Activated naive CD4-positive, alpha-beta T cell treated with anti-CD3 and anti-CD28 coated beads for 36 hours (primary cell): ENCODE measurements at places on chromosomes 11 and 22. TPM values are rescaled to one million over a fixed set of nuclear protein-coding genes. Genes with fewer than 3 reads are reported as not detected.

The MIAT gene
- total RNA-seq, result 51.8 TPM

The DUSP18 gene
- total RNA-seq, result 4.7 TPM

The MUC5AC gene
- not detected for total RNA-seq

DNA sequence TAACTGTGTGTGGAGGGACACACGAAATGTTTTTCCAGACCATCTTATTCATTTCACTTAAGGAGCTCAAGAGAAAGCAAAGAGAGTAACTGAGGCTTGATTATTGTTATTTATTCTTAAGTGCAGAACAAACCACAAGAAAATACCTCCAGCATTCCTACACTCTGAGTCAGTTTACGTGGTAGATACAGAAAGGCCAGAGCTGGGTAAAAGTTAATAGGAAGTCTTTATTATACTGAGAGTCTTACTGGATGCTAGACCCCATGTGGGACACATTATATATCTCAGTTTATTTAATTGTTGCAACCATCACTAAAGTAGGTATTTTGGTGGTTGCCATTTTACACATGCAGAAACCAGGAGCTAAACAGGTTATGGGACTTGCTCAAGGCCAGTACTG, 261.4 kb upstream of the POU2AF2 start:
- H3K27me3 ChIP-seq, result no peaks in the 10 kb centered on the region
- H3K4me1 ChIP-seq, result no peaks in the 10 kb centered on the region
- no peak for DNase-seq
- no peak overlapping the region for H3K27ac ChIP-seq
- no peak overlapping the region for H3K4me3 ChIP-seq

DNA sequence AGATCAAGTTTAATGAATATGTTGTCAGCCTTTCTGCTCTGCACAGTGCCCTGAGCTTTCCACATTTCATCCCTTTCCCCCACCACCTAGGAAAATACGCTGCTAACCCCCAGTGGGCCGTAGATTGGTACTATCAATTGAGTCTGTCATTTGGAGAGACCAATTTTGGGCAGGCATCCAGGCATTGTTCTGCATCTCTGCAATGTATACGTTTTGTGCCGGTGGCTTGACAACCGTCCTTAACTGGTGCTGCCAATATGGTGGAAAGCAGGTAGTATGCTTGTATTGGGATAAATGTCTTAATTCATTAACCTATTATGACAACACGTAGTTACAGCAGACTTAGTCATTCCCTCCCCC, 1.3 kb downstream of the ELMOD1 start:
- peaks cover 22% of the 10 kb centered on the region for H3K4me1 ChIP-seq
- DNase-seq, result no peak
- no peaks in the 10 kb centered on the region for H3K36me3 ChIP-seq
- peaks cover 63% of the 10 kb centered on the region for H3K27me3 ChIP-seq
- peak overlapping the region; percentile 77 for H3K4me3 ChIP-seq

DNA sequence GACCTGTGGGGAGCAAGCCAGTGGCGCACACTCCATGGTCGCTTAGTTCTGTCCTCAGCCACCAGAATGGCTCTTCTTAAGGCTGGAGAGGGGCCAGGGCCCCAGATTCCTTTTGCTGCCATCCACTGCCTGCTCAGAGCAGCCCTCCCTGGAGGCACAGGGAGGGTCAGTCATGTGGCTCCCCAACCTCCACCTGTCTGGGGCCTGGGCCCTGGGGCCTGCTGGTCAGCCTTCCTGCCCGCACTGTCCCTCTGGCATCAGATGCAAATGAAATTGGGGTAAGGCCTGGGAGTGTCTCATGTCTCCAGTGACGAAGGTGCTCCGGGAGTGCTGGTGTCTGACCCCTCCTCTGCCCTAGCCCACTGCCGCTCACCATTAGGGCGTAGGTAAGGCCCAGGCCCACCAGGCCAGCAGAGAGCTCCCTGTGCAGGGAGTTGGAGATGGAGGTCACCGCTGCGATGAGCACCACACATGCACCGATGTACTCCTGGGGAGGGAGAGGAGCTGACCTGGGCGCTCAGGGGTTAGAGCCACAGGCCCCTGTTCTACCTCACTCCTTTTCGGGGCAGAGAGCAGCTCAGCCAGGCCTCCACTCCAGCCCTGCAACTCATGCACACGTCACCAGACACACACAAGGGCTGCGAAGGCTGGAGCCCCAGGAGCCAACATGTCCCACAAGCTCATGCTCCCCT, 9.0 kb upstream of the KCNJ11 start:
- no peaks in the 10 kb centered on the region for H3K36me3 ChIP-seq
- no peak overlapping the region for H3K27ac ChIP-seq
- H3K27me3 ChIP-seq, result no peaks in the 10 kb centered on the region
- no peak for DNase-seq

The GAL gene
- 3.9 TPM for total RNA-seq

The CECR2 gene
- total RNA-seq, result not detected

- H3K4me3 ChIP-seq, result no peak overlapping the region
- H3K27me3 ChIP-seq, result no peaks in the 10 kb centered on the region
- no peaks in the 10 kb centered on the region for H3K36me3 ChIP-seq
- H3K4me1 ChIP-seq, result peaks cover 24% of the 10 kb centered on the region
- H3K27ac ChIP-seq, result no peak overlapping the region
- no peak for DNase-seq
These were observed 6.8 kb upstream of the GGA1 start for GRCh38 chr22:37601540-37602442.

GRCh38 chr11:80331694-80332093, 890.9 kb upstream of the TENM4 start:
- H3K27ac ChIP-seq, result no peak overlapping the region
- H3K27me3 ChIP-seq, result no peaks in the 10 kb centered on the region
- no peaks in the 10 kb centered on the region for H3K36me3 ChIP-seq
- H3K4me1 ChIP-seq, result no peaks in the 10 kb centered on the region
- H3K4me3 ChIP-seq, result no peak overlapping the region
- no peak for DNase-seq

DNA sequence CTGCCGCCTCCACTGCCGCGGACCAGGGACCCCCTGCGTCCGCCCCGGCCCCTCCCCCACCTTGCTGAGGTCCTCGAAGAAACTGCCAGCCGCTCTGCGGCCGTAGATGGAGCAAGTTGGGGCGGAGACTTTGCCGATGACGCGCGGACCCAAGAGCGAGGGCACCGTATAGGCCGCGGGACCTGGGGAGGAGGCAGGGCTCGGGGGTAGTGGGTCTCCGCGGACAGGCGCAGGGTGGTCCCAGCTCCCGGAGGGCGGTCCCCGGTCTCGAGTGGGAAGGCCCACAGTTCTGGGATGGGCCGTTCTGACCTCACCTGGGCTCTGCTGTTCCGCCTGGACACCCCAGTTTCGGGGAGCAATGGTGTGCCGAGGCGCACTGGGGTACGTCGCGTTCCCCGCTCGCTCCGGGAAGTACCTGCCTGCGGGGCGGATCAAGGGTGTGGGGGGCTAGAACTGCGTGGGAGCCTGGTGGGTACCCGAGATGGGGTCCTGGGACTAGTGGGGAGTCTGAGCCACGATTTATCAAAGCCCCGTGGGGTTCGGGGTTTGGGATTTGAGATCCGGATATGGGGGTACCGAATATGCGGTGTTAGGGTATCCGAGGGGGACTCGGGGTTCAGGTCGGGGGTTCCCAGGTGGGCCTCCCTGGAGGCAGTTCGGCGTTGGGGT, 1.2 kb upstream of the TYMP start:
- H3K27me3 ChIP-seq, result no peaks in the 10 kb centered on the region
- H3K27ac ChIP-seq, result peak overlapping the region; percentile 99
- H3K36me3 ChIP-seq, result peaks cover 27% of the 10 kb centered on the region

The KCNK4 gene
- not detected for total RNA-seq

DNA sequence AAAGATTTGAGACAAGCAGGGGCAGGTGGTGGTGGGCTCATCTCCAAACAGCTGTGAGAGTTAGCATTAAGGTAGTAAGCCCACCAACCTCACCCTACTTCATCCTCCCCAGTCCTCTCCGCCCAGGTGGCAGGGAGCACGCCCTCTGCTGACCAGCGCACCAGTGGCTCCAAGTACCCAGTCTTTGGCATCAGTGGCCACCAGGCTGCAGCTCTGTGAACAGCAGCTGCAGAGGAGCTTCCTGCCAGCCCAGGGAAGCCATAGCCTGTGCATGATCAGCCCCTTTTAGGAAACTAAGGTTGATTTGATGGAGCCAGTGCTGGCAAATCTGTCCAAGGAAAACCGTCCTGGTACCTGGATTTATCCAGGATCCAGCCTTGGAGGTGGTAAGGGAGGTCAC, 21.7 kb downstream of the CAVIN3 start:
- peaks cover 4% of the 10 kb centered on the region for H3K27me3 ChIP-seq
- H3K4me3 ChIP-seq, result no peak overlapping the region
- H3K36me3 ChIP-seq, result no peaks in the 10 kb centered on the region
- peak; percentile 43 for DNase-seq
- no peaks in the 10 kb centered on the region for H3K4me1 ChIP-seq

GRCh38 chr11:63017306-63017974, 1.8 kb upstream of the SLC22A8 start:
- no peaks in the 10 kb centered on the region for H3K36me3 ChIP-seq
- H3K4me3 ChIP-seq, result no peak overlapping the region
- H3K27me3 ChIP-seq, result peaks cover 5% of the 10 kb centered on the region
- H3K27ac ChIP-seq, result no peak overlapping the region

DNA sequence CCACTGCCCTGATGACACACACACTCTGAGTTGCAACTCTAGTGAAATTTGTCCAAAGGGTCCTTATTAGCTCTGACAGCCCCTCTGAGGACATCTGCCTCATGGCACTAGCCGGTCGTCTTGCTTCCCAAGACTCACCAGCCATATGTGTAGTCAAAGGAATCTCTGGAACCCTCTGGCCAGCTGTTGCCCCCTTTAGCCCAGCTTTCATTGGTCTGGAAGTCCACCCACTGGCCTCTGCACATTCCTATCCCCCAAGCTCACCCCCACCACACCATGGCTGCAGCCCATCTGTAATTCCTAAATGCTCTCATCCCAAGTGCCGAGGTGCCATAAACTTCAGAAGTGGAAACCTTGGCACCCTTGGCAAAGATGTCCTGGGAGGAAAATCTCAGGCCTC, 24.3 kb downstream of the SYT7 start:
- H3K4me3 ChIP-seq, result no peak overlapping the region
- peaks cover 55% of the 10 kb centered on the region for H3K27me3 ChIP-seq
- no peak for DNase-seq

DNA sequence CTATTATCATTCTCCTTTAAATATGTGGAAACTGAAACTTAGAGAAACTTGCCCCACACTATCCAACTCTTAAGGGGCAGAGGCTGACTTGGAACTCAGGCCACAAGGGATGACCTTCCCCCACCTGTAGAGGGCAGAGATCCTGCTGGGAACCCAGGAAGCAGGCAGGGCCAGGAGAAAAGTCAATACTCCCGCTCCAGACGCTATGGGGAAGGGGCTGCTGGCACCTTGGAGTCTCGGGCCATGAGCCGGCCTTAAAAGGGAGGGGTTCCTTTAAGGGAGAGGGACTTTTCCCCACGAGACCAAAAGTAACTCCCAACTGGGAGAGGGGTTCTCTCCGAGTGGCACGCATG, 620 bp upstream of the ANO5 start:
- DNase-seq, result no peak
- peaks cover 8% of the 10 kb centered on the region for H3K4me1 ChIP-seq
- no peak overlapping the region for H3K4me3 ChIP-seq
- H3K27me3 ChIP-seq, result peaks cover 35% of the 10 kb centered on the region
- H3K36me3 ChIP-seq, result no peaks in the 10 kb centered on the region

The IMMP1L gene
- total RNA-seq, result 15.6 TPM

GRCh38 chr11:46369458-46370152, 11.9 kb upstream of the MDK start:
- peaks cover 15% of the 10 kb centered on the region for H3K36me3 ChIP-seq
- no peak overlapping the region for H3K4me3 ChIP-seq
- H3K27ac ChIP-seq, result no peak overlapping the region
- peak; percentile 66 for DNase-seq
- H3K4me1 ChIP-seq, result peaks cover 14% of the 10 kb centered on the region

The PGA4 gene
- not detected for total RNA-seq

The RTN4R gene
- 2.1 TPM for total RNA-seq

The ACP2 gene
- 8.0 TPM for total RNA-seq

DNA sequence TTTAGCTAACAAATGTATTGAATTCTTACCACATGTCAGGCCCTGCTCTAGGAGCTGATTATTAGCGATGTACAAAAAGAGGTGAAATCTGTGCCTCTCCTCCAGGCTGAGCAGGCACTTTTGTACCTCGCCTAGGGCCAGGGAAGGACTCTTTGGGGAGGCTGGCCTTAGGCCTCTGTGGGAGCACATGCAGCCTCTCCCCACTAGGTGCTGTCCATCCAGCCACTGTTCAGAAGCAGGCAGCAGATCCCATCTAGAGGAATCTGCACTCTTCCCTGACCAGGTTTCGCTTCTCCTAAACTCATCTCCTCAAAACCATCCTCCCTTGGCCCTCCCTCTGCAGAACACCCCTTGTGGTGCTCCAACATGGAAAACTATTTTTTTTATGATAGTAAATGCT, 51.9 kb upstream of the WT1 start:
- no peaks in the 10 kb centered on the region for H3K27me3 ChIP-seq
- H3K4me3 ChIP-seq, result no peak overlapping the region
- no peak for DNase-seq
- H3K4me1 ChIP-seq, result no peaks in the 10 kb centered on the region

The FAM111A gene
- 98.3 TPM for total RNA-seq

- peaks cover 41% of the 10 kb centered on the region for H3K27me3 ChIP-seq
- no peak overlapping the region for H3K27ac ChIP-seq
- peak; percentile 72 for DNase-seq
- H3K36me3 ChIP-seq, result no peaks in the 10 kb centered on the region
These were observed 8.7 kb downstream of the SPTBN2 start for GRCh38 chr11:66720223-66720898.

The ACRV1 gene
- total RNA-seq, result not detected

- H3K27ac ChIP-seq, result no peak overlapping the region
- DNase-seq, result no peak
- no peak overlapping the region for H3K4me3 ChIP-seq
- H3K27me3 ChIP-seq, result peaks cover 5% of the 10 kb centered on the region
These were observed 589.6 kb downstream of the TBC1D22A start for GRCh38 chr22:47351836-47352579.

GRCh38 chr22:24768537-24769374, 5.8 kb downstream of the PIWIL3 start:
- H3K4me1 ChIP-seq, result no peaks in the 10 kb centered on the region
- peaks cover under 1% of the 10 kb centered on the region for H3K27me3 ChIP-seq
- no peaks in the 10 kb centered on the region for H3K36me3 ChIP-seq
- peak; percentile 68 for DNase-seq
- H3K4me3 ChIP-seq, result no peak overlapping the region
- H3K27ac ChIP-seq, result no peak overlapping the region

The NDUFC2 gene
- 180 TPM for total RNA-seq

DNA sequence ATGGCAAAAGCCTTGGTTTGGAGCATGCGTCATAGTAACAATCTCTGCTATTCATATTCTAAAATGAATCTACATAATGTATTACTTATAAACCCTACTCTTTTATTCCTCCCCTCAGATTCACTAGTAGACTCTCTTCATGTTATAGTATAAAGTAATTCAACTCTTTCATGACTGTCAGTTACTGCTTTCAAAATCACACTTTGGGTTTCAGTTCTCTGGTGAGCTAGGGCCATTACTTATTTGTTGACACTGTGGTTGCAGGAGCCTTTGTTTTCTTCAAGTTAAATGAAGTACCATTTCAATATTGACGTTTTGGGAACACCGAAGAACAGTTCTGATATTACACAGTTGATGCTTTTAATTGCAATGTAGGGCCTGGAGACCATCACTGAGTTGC, 378.4 kb downstream of the DDX10 start:
- no peaks in the 10 kb centered on the region for H3K4me1 ChIP-seq
- no peaks in the 10 kb centered on the region for H3K27me3 ChIP-seq
- no peaks in the 10 kb centered on the region for H3K36me3 ChIP-seq
